Ecto neural progenitor cell (in vitro differentiated cells): ENCODE measurements at places on chromosomes 5 and 9.

DNA sequence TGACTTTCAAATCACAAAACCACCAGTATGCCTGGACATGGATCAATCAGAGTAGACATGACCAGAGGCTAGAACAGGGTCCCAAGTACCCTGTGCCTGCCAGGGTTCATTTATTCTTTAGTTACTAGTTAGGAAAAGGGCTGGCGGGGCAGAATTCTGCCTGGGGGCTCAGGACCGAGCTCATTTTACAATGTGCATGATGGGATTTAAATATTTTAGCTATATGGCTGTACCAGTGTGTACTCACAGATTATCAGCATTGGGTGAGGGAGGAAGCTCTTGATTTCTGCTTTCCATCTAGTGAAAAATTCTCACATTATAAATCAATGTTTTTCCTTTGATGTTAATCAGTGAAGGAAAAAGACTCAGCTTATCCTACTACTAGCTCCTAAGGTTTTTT is 1511.1 kb downstream of the EFNA5 start:
- DNase-seq, result no peak

DNA sequence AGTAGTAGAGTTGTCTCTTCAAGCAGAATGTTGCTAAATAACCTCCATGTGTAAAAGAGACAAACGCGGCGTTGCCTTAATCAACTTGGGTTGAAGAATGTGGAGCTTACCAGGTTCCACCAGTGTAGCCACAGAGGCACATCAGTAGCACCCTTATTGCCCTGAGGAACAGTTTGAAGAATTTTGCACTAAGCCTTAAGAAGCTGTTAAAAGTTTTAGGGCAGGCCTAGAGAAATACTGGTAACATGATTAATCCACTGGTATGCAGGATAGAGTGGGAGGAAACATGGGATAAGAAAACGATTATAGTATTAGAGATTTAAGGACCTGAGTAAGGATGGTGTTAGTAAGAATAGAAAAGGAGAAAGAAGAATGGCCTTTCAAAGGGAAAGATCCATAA is 100.6 kb downstream of the ZCCHC7 start:
- no peak for DNase-seq

DNA sequence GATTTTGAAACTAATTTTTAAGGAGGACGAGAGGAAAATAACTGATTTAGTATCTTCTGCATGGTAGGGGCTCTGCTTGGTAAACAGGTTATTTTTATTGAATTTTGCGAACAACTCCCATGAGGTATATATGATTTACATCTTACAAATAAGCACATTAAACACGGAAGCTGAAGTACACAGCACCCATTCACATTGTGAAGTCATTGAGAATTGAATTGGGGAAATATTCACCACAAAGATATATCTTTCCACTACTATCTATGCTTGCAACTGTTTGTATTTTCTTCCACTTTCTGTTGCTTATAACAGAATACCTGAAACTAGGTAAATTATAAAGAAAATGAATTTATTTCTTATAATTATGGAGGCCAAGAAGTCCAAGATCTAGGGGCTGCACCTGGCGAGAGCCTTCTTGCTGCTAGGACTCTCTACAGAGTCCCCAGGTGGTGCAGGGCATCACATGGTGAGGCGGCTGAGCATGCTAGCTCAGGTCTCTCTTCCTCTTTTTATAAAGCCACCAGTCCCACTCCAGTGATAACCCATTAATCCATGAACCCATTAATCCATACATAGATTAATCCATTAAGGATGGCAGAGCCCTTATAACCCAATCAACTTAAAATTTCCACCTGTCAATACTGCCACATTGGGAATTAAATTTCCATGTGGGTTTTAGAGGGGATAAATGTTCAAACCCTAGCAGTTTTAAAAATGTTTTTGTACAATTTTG is 79.0 kb upstream of the ZNF608 start:
- no peak for DNase-seq

- no peak for DNase-seq
Observed at GRCh38 chr9:13480693-13481092, 201.2 kb upstream of the MPDZ start.

- DNase-seq, result no peak
Observed at GRCh38 chr5:28468166-28468565, 1429.8 kb upstream of the CDH9 start.

GRCh38 chr5:172543484-172544298 is 89.4 kb upstream of the SH3PXD2B start:
- peak; percentile 39 for DNase-seq

- no peak for DNase-seq
Observed at GRCh38 chr5:169429044-169429443, 128.1 kb upstream of the SLIT3 start.

DNA sequence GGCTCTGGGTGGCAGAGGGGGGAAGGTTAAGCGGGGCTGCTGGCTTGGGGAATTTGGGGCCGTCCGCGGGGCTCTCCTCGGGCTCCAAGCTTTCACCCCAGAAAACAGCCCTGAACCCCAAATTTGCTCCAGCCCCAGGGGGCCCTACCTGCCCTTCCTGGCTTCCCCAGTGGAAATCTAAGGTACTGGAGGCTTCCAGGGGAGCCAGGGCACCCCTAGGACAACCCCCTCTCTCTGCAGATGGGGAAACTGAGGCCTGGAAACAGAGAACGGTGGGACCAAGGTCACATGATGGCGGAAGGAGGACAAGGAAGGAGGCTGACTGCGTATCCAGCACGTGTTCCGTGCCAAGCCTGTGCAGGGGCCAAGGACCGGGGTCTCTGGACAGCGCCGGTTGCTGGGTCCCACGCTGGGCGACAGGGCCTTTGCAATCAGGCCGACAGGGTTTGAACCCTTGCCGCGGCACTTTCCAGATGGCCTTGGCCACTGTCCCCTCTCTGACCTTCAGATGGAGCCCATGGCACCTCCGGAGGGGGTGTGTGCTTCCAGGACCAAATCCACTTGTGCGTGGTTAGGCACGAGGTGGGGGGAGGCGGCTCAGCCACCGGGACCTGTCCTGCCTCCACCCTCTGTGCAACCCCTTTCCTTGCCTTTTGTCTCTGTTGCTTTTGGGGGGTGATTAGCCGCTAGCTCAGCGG is 183.1 kb downstream of the C9orf50 start:
- no peak for DNase-seq
